ENCODE measurements at places on chromosomes 3 and 15. TPM values are rescaled to one million over a fixed set of nuclear protein-coding genes. Genes with fewer than 3 reads are reported as not detected.

PP2D1 gene
- polyA plus RNA-seq = 0.98 TPM

SHC4 gene
- not detected for polyA plus RNA-seq

CRYGS gene
- polyA plus RNA-seq = 0.43 TPM

GRCh38 chr3:45644791-45645201, 44.4 kb upstream of the SACM1L start:
- DNase-seq = no peak

GRCh38 chr3:129555153-129555550, 12.2 kb downstream of the H1-8 start:
- DNase-seq = no peak

GRCh38 chr3:71495708-71496472, 87.6 kb downstream of the FOXP1 start:
- no peak for DNase-seq

- DNase-seq = no peak
Measured at GRCh38 chr3:5441401-5441800, 253.9 kb downstream of the EDEM1 start.

LAMB2 gene
- not detected for polyA plus RNA-seq

SCG5 gene
- polyA plus RNA-seq = not detected

DNA sequence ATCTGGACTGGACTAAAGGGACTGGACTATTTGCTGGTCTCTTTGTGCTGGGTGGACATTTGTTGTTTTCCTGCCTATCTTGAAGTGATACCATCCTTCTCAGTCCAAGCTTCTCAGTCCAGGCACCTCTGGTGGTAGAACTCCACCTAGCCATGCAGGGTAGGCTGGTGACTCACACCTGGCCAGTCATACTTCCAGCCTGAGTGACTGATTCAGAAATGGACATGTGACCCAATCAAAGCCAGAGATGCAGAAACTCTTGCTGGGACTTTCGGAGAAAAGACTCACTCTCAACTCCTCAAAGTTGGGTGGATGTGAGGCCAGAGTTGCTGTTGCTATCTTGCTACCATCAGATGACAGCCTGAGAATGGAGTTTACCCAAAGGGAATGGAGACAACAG, 5.6 kb upstream of the ASB14 start:
- no peak for DNase-seq

DNA sequence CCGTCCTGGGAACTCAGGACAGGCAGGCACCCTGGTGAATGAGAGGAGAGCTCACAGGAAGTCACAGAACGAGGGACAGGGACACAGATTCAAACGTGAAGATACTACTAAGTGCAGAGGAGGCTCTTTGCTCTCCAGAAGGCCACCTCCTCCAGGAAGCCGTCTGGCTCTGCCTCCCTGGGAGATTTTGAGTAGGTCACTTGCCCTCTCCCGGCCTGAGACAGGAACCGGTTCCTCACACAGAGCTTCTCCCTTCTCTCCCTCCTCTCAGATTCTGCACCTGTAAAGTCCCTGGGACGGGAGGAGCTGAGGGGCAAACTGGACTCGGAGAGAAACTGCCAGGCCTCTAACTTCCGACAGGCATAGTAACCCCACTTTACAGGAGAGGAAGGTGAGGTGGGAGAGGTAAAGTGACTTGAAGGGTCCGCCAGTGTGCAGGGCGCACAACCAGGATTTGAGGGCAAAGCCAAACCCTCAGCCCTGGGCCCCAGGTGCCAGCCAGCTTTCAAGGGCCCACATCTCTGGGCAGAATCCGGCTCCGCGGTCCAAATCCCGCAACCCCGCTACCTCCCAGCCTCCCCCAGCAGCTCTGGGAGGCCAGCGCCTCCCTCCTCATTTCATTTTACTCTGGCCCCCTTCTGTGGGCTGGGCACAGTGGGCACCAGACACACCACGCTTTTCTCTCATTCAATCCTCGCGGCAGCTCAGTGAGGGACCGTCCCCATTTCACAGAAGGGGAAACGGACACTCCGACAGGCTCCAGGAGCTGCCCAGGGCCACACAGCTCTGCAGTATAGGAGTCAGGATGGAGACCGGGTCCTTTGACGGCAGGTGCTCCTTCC, 150.2 kb downstream of the SMAD6 start:
- no peak for DNase-seq

- DNase-seq = no peak
Measured at GRCh38 chr3:26894443-26894842, 271.9 kb downstream of the LRRC3B start.

PLSCR1 gene
- 21.5 TPM for polyA plus RNA-seq

- no peak for DNase-seq
Measured at GRCh38 chr15:73322665-73323373, 45.9 kb downstream of the HCN4 start.

DNA sequence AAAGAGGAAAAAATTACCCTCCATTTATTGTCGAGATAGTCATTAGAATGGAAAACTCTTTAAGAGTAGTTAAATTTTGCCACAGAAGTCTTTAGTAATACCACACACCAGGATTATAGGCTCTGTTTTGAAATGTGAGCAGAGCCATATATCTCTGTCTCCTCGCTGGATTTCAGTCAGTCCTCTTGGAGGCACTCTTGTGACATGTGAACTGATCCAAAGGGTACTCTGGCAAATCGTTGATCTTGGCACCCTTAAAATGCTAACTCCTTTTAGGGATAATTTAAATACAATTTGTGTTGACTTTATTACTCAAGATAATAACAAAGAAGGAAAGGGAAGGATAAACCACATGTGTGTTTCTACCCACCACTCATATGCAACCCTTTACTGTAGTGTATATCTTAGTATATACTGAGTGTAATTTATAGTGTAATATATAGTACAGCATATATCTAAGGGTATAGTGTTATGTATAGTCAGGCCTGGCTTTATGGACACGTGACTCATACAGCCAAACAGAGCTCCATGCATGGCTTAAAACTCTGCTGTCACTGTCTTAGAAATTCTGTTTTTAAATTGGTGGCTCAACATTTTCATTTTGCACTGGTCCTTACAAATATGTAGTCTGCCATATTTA, 12.3 kb upstream of the KPNA4 start:
- DNase-seq = no peak

SLC12A8 gene
- not detected for polyA plus RNA-seq

GRCh38 chr3:65604863-65605526, 433.7 kb downstream of the MAGI1 start:
- DNase-seq = no peak

All from naive thymus-derived CD8-positive, alpha-beta T cell (primary cell).